ENCODE measurements at places on chromosomes 13 and 19.

DNA sequence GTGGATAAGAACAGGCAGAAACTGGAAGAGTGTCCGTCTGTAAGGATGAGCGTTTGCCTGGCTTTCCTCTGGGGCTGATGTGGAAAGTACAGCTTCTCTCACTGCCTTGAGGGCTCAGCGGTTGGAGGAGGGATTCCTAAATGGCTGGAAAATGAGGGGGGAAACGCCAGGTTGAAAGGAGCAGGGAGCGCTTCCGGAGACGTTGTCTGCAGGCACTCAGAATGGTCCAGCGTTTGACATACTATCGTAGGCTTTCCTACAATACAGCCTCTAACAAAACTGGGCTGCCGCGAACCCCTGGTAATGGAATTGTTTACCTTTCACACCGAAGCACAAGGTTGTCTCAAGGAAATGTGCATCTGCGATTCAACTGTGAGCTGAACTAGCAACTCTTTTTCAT is 39.9 kb downstream of the MRPL57 start:
- DNase-seq = no peak

DNA sequence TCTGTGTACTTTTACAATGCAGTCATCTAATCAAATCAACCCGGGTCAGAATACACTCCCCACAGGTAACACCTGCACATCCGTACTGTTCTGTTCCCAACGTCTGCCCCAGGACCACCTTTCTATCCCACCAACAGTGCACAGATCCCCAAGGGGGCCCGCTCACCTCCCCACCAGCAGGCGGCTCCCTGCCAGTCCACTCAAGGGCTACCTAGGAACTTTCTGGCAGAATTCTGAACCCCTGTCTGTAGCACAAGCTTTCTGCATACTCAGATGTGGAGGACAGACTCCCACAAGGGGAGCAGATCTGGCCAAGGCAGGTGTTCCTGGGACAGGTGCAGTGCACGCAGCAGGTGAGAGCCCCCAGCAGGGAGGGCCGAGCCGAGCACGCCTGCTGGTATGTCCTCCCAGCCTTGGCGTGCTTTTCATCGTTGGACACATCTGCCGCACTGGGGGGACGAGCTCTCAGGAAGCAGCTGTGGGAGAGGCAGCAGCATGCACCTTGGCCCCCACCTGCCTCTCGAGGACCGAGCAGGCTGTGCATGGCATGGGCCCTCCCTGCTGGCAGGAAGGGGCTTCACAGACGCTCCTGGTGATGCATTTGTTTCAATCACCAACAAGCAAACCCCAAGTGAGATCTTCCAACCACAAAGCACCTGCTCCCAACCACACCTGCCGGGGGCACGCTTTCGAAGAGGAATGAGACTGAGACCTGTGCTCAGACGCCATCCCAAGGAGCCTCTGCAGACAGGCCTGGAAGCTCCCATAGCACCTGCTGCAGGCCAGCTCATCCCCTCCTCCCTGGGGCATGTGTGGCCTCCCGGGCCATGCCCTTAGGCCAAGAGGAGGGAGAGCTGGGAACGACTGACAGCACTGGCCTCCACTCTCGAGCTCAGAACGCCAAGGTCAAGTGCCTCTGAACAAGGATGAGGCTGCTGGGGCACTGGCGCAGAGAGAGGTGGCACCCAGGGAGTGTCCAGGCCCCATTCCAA is 35.9 kb downstream of the RAB20 start:
- no peak for DNase-seq

- no peak for DNase-seq
Observed at GRCh38 chr13:70864731-70865130, 756.5 kb upstream of the KLHL1 start.

DNA sequence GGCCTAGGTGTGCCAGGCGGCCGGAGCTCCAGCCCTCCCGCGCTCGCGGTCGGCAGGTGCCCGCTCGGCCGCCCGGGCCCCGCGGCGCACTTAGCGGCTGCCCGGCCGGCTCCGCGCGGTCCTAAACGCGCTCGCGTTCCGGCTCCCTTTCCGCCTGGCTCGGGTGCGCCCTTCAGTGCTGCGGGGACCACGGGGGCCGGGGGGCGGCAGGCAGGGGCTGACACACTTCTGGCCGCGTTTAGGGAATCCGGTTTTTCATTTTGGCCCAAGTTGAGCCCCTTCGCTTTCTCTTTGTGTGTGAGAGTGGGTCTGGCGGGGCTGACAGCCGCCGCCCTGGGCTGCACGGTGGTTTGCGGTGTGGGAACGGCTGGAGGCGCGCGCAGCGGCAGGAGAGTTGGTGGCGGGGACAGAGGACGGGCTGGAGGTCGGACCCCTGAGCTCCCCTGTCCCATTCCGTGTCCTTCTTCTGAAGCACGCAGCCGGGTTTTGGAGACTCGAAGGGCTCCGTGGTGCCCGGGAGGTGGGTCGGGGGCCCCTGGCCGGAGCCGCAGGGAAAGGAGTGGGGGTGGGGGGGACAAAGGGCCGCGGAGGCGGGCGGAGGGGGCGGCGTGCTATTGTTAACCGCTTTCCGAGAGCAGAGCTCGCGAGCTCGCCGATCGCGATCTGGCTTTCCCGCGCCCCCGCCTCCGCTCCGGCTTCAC is 3.1 kb downstream of the FGF9 start:
- no peak for DNase-seq

- DNase-seq = no peak
Observed at GRCh38 chr19:29971002-29971401, 29.0 kb downstream of the URI1 start.

DNA sequence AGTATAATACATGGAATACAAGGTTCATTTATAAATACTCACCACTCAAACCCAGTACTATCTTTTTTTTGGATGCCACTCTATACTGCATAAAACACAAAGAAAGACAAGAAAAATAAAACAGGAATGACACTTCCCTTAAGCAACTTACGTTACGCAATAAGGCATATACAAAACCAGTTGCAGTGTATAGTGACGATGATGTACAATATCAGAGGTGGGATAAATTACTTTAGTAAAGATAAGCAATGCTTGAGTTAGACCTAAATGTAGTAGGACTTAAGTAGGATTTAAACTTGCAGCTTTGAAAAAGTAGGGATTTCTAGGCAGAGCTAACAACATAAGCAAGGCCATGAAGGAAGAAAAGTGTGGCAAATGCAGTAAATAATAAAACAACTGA is 374.9 kb downstream of the SPRY2 start:
- DNase-seq = no peak

- no peak for DNase-seq
Observed at GRCh38 chr19:338421-338820, 6.2 kb downstream of the MIER2 start.

DNA sequence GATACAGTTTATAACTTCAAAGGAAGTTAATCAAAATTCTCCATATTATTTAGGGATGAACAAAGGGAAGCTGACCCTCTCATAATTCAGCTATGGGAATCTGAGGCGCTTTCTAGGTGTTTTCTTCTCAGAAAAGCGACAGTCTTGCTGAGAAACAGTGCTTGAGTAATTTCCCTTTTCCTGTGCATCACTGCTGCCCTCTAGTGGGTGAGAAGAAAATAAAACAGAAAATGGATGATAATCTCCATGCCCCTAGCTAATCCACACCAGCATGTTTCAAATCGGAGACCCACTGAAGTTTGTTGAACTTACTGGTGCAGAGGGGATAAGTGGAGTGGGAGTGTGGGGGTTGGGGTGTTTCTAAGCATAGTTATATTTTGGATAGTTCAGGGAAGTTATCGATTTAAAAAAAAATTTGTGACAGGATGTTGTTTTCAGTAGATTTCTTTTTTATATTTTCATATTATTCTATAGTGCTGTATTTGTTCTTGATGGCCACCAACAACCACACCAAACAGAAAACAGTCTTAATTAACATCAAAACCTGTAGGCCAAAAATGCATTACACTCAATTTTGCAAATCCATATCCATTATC is 21.4 kb downstream of the LCP1 start:
- DNase-seq = peak; percentile 42

GRCh38 chr19:6475321-6476108 is 6.1 kb downstream of the DENND1C start:
- no peak for DNase-seq

GRCh38 chr13:90135558-90135957 is 1211.9 kb upstream of the MIR17HG start:
- no peak for DNase-seq

GRCh38 chr19:7242601-7243258 is 51.5 kb downstream of the INSR start:
- peak; percentile 71 for DNase-seq

GRCh38 chr19:48113190-48113917 is 2.7 kb upstream of the PLA2G4C start:
- no peak for DNase-seq

- no peak for DNase-seq
Observed at GRCh38 chr19:46494146-46494940, 1.3 kb downstream of the PNMA8B start.

DNA sequence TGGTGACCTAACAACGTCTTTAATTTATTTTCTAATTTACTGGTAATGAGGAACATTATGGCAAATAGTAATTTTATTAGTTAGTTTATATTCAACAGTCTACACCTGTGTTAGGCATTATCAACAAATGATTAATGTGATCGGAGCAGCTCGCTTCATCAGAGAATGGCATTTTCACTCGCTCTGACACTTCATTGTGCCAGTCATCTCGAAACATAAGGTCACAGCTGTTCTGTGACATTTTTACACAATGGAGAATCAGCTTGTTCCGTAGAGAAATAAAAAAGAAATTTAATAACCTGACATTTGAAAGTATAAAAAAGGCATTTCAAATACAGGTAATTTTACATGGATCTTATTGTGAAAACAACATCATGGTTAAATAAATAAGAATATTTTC is 858.4 kb downstream of the SLITRK6 start:
- DNase-seq = no peak

DNA sequence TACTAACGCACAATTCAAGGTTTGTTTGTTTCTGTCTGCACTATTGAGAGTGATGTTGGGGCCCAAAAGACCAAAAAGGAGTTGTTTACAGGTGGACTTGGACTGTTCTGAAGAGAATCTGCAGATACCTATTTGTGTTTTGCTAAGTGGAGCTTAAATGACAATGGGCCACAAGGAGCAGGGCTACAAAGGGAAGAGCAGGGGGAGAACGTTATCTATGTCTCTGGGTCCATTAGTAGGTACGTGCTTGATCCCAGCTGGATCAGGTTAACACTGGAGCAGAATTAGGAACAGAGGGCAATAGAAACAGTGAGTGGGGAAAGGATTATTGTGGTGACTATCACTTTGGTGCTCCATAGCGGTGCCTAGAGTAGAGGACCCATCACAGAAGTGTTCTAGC is 22.5 kb downstream of the NBEA start:
- DNase-seq = no peak

DNA sequence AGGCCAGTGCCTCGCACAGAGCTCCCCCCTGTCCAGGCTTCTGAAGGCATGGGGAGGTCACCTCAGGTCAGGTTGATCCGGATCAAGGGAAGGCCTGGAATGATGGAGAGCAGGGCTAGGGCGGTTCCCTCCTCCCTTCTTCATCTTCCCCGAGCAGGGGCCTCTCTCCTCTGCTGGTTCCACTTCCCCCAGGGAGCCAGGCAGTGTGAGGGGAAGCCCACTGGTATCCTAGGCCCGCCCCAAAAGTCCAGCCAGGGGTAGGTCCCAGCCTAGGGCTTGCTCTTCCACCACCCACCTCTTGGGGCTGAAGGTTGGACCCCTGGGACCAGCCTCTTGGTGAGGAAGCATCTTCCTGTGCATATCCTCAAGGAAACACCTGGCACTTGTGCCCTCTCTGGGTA is 16.4 kb upstream of the PRR19 start:
- no peak for DNase-seq

GRCh38 chr19:35095667-35096368 is 19.8 kb upstream of the FXYD3 start:
- no peak for DNase-seq

DNA sequence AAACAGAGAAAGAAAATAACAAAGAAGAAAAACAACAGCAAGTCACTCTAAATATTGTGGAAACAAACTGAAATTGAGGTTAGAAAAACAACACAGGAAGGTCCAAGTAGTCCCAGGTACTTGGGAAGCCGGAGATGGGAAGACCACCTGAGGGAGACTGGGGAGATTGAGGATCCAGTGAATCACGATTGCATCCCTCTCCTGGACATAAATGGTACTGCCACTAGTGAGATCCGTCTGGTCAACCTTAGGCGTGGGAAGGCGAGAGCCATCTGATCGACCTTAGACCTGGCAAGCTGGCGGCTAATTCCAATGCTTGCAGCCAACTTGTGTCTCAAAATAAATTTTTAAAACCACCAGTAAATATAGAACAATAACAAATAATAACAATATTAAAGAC is 81.9 kb downstream of the ZNF726 start:
- no peak for DNase-seq

GRCh38 chr13:90445179-90445578 is 902.3 kb upstream of the MIR17HG start:
- DNase-seq = peak; percentile 87

DNA sequence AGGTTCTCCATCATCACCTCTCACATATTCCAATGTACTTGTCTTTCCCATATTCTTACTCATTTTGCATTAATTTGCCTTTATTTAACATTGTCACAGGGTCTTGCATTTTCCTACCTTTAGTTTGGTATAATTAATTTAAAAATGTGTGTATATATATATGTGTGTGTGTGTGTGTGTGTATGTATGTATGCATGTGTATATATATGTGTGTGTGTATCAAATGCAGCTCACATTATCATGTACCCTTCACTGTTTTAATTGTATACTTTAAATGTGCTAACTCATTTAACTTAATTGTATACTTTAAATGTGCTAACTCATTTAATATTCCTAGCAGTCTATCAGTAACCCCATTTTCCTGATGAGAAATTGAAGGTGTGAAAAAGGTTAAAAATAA is 104.5 kb downstream of the PCDH9 start:
- no peak for DNase-seq

GRCh38 chr19:18126097-18126496 is 26.9 kb upstream of the PIK3R2 start:
- DNase-seq = no peak

DNA sequence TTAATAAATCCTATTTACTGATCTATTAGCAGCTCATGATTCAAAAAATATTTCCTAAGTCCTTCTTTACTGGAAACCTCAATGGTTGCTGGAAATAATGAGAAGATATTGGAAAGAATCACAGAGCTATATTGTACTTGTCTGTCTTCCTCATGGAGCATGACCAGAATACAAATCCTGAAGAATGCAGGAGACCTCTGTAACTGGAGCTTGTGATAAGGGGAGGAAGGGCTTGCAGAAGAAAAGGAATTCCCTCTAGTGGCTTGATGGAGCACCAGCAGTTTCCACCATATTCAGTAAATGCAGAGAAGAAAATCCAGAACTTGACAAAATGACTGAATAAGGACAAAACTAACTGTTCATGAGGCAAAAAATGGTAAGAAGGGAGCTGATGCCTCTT is 1333.1 kb downstream of the EFNB2 start:
- DNase-seq = no peak

GRCh38 chr13:21365574-21365973 is 93.5 kb downstream of the ZDHHC20 start:
- no peak for DNase-seq
